Tongue (tissue), 3 donors: ENCODE measurements at places on chromosomes 7 and 10. TPM values are rescaled to one million over a fixed set of nuclear protein-coding genes. Genes with fewer than 3 reads are reported as not detected.

TDRD1 gene
- 1.6 TPM for total RNA-seq

RAPGEF5 gene
- total RNA-seq: 83.7 TPM

AUTS2 gene
- 40.0 TPM for total RNA-seq

TSPAN13 gene
- total RNA-seq: 33.8 TPM

FAM53B gene
- 70.9 TPM for total RNA-seq

SRI gene
- 57.3 TPM for total RNA-seq

ADAM12 gene
- 24.7 TPM for total RNA-seq

C10orf53 gene
- not detected for total RNA-seq

ZNF804B gene
- total RNA-seq: not detected

PGAM2 gene
- total RNA-seq: 433 TPM

NME8 gene
- 0.10 TPM for total RNA-seq

AP5Z1 gene
- total RNA-seq: 19.1 TPM

CDK14 gene
- 29.3 TPM for total RNA-seq

FOXP2 gene
- 25.8 TPM for total RNA-seq

GNG11 gene
- 31.6 TPM for total RNA-seq

SFRP5 gene
- 6.9 TPM for total RNA-seq

PIK3CG gene
- total RNA-seq: 3.5 TPM

HERC4 gene
- 76.1 TPM for total RNA-seq

PLPP4 gene
- total RNA-seq: not detected

LBX1 gene
- total RNA-seq: 5.6 TPM

CHAT gene
- not detected for total RNA-seq

NSUN5 gene
- 23.8 TPM for total RNA-seq

DCLRE1A gene
- 7.8 TPM for total RNA-seq

CDH23 gene
- 12.2 TPM for total RNA-seq

KLLN gene
- total RNA-seq: 0.10 TPM

ZSCAN21 gene
- 18.9 TPM for total RNA-seq

CALML3 gene
- total RNA-seq: 9.4 TPM

WDR86 gene
- 13.1 TPM for total RNA-seq

SPOCK2 gene
- total RNA-seq: 8.3 TPM

CFAP46 gene
- 0.41 TPM for total RNA-seq

CPA5 gene
- 0.31 TPM for total RNA-seq

NEBL gene
- total RNA-seq: 26.2 TPM

UPP1 gene
- 3.3 TPM for total RNA-seq

GIMAP5 gene
- total RNA-seq: 23.8 TPM

MALRD1 gene
- 6.4 TPM for total RNA-seq

TRAPPC14 gene
- 4.5 TPM for total RNA-seq

C10orf71 gene
- 23.3 TPM for total RNA-seq

AZGP1 gene
- total RNA-seq: 51.0 TPM

CHCHD3 gene
- 123 TPM for total RNA-seq

SYT15 gene
- total RNA-seq: 1.1 TPM

ARMH3 gene
- total RNA-seq: 20.0 TPM

CCDC136 gene
- total RNA-seq: 16.4 TPM

SVOPL gene
- 0.72 TPM for total RNA-seq

SLC16A9 gene
- 9.5 TPM for total RNA-seq

INMT gene
- total RNA-seq: 14.5 TPM

COL28A1 gene
- 8.1 TPM for total RNA-seq

CRHR2 gene
- 0.51 TPM for total RNA-seq

BTRC gene
- 22.9 TPM for total RNA-seq

RELN gene
- 31.9 TPM for total RNA-seq

TMEM273 gene
- 8.7 TPM for total RNA-seq

GPRIN2 gene
- 1.3 TPM for total RNA-seq

FAM237B gene
- total RNA-seq: not detected

PDE6C gene
- total RNA-seq: not detected

GRB10 gene
- 28.5 TPM for total RNA-seq

TSPAN33 gene
- 20.8 TPM for total RNA-seq

BEND7 gene
- 5.1 TPM for total RNA-seq
